GM12891 (cell line): ENCODE measurements at places on chromosomes 6 and 20.

GRCh38 chr6:17013701-17014100, 88.1 kb upstream of the STMND1 start:
- DNase-seq = no peak

DNA sequence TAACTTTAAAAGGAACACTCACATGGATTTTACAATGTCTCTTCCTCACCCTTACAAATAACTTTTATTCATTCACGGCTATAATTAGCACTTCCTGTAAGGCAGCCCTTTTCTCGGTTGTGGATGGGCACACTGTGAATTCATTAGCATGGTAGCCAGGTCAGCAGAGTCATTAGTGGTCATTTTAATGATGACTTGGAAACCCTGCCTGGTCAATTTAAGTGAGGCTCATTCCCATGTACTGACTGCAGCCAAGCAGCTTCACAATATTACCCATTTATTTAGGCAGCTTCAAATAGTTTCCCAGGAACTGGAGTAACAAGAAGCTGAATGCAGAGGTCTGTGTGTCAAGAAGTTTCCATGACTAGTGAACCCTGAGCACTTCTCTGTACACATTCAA, 248.8 kb downstream of the KHDC1L start:
- DNase-seq = no peak

- DNase-seq = no peak
These were observed 10.9 kb upstream of the B4GALT5 start for GRCh38 chr20:49724408-49725223.

- no peak for DNase-seq
These were observed 57.2 kb downstream of the BCAS4 start for GRCh38 chr20:50852085-50852484.

DNA sequence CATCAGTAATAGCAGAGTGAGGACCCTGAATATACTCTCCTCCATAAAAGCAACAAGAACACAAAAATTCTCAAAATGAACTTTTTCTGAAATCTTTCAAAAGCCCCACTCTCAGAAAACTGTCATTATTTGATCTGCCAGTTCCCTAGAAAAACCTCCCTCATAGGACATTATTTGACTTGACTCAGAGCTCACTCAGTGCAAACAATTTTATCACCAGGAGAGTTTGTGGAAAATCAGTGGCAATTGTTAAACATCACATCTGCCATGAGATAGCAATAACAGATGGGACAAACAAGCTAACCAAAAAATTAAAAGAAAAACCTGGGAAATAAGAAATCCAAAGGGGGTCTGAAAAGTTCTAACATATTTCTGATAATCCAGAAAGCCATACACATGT, 100.0 kb downstream of the ATG5 start:
- no peak for DNase-seq

- DNase-seq = peak; percentile 75
These were observed 32.3 kb downstream of the YTHDF1 start for GRCh38 chr20:63183422-63184146.

GRCh38 chr6:16486661-16487060, 248.3 kb downstream of the GMPR start:
- DNase-seq = no peak

- DNase-seq = no peak
These were observed 66.3 kb downstream of the PPP1R3G start for GRCh38 chr6:5151360-5151954.

- DNase-seq = peak; percentile 53
These were observed 404 bp downstream of the SLC22A23 start for GRCh38 chr6:3456395-3456897.

DNA sequence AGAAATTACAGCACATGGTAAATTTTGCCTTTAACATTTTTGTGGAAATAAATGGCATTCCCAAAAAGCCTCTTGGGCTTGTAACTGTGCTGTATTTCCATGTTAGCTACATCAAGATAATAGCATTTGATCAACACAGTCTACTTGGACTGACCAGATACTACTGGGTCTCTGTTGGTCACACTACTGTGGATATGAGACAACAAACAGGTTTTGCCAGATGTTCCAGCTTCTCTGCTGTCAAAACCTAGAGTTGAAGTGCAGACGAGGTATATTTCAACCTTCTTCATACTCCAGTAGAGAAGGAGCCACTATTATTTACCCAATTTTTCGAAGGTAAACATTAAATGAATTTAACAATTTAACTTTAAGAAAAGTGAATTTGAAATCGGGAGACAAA, 284.7 kb upstream of the CITED2 start:
- no peak for DNase-seq

GRCh38 chr6:6843057-6843627, 254.6 kb downstream of the LY86 start:
- DNase-seq = no peak

DNA sequence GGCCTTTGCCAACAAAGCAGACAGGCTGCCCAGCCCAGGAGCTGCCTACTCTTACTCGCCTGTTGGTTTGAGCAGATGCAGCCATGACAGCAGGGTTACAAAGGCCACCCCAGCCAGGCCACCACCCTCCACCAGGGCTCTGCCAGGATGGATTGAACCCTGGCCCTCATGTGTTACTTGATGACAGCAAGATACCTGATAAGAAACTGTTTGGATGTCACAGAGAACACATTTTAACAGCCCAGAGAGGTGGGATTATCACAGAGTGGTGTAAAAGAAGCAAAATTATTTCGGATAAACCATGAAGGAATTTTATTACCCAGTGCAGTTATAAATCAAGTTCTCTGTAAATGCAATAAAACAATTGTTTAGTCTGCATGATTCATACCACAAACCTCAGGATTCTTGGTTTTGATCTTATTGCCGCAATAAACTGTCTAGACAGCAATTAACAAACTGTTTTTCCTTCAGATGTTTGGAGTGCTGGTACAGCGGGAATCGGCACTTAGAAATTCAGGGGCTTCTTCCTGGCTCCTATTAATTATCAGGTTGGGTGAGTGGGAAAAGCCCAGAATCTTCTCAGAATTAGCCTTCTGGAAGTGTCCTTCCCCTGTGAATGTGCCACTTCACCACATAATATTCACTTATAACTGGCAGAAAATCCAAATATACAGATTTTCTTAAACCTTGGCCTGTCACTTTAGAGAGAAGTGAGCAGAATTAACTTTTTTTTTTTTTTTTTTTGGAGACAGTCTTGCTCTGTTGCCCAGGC, 58.0 kb upstream of the SALL4 start:
- DNase-seq = no peak

- DNase-seq = no peak
These were observed 11.8 kb upstream of the SNRPC start for GRCh38 chr6:34745277-34746103.

GRCh38 chr6:11615214-11615602, 77.7 kb downstream of the TMEM170B start:
- no peak for DNase-seq

- DNase-seq = no peak
These were observed 38.4 kb downstream of the MYH7B start for GRCh38 chr20:34993941-34994508.

GRCh38 chr6:15911753-15912504, 217.0 kb upstream of the MYLIP start:
- no peak for DNase-seq

GRCh38 chr6:41446132-41446531, 100.0 kb upstream of the FOXP4 start:
- no peak for DNase-seq

DNA sequence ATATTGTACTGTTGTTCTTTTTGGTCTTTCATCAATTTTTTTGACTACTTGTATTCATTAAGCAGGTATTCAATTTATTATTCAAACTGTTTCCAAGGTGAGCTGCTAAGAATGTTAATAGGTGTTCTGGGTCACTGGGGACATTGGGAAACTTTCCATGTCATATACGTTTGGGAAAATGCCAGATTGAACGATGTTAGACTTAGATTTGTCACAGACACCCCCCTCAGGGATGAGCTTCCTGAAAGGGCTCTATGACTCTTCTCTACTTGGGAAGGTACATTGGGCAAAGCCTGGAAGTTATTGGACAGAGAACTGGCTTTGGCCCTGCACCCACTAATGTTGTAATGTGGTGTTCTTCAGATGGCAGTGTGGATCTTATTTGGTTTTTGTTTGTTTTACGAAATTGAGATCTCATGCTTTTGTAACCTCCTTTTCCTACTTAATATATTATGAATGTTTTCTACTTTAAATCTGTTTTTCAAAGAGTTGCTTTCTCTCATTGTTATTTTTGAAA, 42.1 kb downstream of the PLCB4 start:
- DNase-seq = no peak

DNA sequence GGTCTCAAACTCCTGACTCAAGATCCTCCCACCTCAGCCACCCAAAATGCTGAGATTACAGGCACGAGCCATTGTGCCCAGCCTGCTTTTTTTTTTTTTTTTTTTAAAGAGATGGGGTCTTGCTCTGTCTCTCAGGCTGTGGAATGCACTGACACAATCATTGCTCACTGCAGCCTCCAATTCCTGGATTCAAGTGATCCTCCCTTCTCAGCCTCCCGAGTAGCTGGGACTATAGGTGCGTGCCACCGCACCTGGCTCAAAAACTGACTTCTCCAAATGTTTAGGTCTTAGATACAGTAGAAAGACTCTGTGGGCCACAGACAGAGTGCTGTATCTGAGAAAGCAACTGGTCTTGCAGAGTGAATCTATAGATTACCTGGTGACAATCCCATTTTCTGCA, 31.1 kb upstream of the SLC4A11 start:
- no peak for DNase-seq

GRCh38 chr20:63068711-63069367, 62.1 kb upstream of the BHLHE23 start:
- no peak for DNase-seq

- DNase-seq = no peak
These were observed 9.9 kb downstream of the TFAP2A start for GRCh38 chr6:10404799-10405512.

DNA sequence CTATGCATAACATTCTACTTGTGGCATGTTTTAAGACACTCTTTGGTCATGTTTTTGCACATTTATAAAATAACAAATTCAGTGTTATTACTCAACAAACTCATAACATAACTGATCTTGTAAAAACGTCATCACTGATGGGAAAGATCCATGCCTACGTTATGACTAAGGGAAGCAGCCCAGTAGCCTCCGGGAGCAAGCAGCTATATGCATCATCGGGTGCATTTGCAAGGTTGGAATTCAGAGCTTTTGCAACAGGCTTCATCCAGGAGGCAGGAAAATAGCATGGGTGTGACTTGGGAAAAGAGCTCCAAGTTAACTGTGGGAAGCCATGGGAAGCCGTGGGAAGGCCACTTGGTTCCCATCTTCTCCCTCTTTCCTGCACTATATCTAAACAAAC, 271.6 kb upstream of the SGK1 start:
- no peak for DNase-seq

DNA sequence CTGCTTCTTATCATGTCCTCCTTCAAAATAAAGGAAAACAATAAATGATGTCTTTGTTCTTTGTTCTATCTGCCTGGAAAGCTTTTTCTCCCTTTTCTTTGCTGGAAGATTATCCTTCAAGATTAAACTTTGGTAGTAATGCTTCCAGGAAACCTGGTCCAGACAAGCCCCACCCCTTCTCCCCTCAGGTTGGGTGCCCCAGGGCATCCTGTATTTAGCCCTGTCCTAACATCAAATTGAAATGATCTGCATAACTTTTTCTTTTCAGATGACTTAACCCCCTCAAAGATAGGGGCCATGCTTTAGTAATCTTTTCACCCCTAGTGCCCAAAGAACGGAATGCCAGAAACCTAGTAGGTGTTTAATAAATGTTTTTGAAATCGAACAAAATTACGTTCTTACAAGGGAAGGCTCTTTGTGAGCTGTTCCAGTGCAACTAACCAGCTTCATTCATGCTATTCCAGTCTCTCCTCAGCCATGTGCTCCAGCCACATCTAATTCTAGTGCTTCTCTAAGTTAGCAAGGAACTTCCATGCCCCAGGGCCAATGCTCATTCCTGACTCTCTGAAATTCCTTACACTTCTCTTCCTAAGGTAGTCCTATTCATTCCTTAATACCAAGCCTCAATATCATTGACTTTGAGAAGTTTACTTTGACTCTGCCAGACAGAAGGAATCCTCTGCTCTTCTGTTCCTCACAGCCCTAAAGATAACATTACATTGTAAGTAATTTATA, 135.6 kb upstream of the BACH2 start:
- no peak for DNase-seq

- no peak for DNase-seq
These were observed 20.2 kb downstream of the MCUR1 start for GRCh38 chr6:13794184-13794583.

- DNase-seq = no peak
These were observed 137.0 kb downstream of the MRPL14 start for GRCh38 chr6:43990275-43990626.

DNA sequence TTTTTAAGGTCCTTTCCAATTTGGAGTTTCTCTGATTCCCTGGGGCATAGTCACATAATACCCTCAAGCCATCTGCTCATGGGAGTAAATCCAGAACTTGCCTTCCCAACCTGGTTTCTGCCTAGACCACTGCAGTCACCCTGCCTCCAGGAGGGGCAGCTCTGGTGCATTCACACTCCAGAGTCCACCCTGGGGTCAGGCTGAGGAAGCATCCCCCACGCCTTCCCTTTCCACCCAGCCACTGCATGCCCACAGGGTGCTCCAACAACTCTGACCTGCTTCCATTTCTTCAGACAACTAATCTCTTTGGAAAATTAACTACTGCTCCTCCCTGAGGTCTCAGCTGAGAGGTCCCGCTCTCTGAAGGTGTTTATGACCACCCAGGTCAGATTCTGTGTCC, 211.4 kb upstream of the RIN2 start:
- no peak for DNase-seq

DNA sequence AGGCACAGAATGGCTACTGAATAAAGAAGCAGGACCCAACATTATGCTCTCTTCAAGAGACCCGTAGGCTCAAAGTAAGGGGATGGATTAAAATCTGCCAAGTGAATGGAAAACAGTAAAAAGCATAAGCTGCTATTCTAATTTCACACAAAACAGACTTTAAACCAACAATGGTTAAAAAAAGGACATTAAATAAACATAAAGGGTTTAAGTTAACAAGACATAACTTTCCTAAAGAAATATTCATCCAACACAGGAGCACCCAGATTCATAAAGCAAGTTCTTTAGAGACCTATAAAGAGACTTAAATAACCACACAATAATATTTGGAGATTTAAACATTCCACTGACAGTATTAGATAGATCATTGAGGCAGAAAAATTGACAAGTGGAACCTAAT, 624.5 kb downstream of the RFPL4B start:
- DNase-seq = no peak

GRCh38 chr6:69758214-69758613, 38.6 kb downstream of the LMBRD1 start:
- no peak for DNase-seq

- DNase-seq = no peak
These were observed 171.7 kb upstream of the PDE10A start for GRCh38 chr6:165834613-165835259.

DNA sequence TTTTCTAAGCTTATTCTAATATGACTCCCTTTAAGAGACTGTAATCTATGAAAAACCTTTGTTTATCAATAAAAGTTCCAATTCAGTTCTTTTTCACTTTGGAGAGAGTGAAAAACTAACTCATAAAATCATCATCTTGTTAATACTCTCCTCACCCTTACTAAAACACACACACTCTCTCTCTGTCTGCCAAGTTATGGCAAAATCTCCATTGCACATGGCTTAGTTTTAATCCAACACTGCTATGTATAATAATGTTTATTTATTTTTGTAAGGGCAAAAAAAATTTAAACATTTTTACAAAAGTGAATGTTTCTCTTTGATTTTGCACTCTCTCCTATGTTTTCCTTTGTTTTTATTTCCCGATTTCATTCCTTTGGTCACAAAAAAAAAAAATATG, 253.2 kb downstream of the BMP7 start:
- DNase-seq = no peak
